ENCODE measurements at places on chromosomes 2 and 18. TPM values are rescaled to one million over a fixed set of nuclear protein-coding genes. Genes with fewer than 3 reads are reported as not detected.
A peak's percentile ranks its signal among the peaks of the same experiment; 100 is the strongest.

DNA sequence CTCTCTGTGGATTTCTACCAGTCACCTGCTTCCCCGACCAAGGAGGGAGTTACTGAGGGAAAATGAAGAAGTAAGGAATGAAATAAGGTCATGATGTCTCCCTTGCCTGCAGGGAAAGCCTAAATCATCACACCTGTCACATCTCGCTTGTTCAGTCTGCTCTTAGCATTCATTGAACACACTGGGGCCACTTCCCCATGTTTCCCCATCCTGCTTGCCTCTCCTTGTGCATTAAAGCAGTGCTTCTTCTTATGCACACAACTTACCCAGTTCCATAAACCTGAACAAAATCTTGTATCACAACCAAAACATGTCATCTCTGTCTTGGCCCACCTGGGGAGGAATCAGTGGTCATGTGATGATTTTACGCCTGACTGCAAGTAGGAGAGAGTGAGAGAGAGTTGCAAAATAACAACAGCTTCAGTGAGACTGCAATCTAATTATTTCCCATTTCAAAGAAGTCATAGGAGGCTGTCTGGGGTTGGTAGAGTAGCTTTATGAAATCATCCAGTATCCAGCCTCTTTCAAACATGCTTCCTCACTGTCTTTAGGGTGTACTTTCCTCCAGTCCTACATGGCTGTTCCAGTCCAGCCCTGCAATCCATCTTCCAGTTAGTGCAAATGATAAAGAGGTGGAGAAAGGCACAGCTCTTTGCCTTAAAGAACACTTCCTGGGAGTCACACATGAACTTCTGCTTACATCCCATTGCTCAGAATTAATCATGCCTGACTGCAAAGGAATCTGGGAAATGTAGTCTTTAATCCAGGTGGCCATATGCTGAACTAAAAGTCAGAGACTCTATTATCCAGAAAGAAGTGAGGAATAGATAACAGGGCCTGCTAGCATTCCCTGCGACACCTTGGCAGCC lies 220.1 kb downstream of the HAUS1 start:
- H3K4me3 ChIP-seq, result no peak overlapping the region
- DNase-seq, result peak; percentile 52
- no peaks in the 10 kb centered on the region for H3K27me3 ChIP-seq

DNA sequence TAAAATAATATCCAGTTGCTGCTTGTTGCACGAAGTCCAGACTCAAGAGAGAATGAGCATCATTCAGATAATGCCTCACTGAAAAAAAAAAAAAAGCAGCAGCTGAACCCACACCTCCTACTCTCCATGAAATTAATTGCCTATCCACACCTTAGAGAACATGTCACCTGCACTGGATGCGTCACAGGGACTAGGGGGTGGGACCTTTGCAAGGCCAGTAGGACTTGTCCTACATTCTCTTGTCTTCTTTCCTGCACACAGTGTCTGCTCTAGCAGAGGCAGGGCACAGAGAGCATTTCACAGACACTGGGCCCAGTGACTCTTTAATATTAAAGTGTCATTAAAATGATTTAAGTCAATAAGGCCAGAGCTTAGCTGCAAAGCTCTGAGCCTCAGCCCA lies at the start of gene ABCA12:
ABCA12 (minus strand) TSS at position 148 of the 400 bp plus-strand sequence. CDS start 418 bp downstream, outside the sequence.
- H3K27me3 ChIP-seq, result no peaks in the 10 kb centered on the region
- peaks cover 10% of the 10 kb centered on the region for H3K4me1 ChIP-seq

- no peak overlapping the region for H3K27ac ChIP-seq
- DNase-seq, result peak; percentile 25
- no peaks in the 10 kb centered on the region for H3K36me3 ChIP-seq
Measured at GRCh38 chr2:232528746-232529460, 2.9 kb downstream of the CHRND start.

DNA sequence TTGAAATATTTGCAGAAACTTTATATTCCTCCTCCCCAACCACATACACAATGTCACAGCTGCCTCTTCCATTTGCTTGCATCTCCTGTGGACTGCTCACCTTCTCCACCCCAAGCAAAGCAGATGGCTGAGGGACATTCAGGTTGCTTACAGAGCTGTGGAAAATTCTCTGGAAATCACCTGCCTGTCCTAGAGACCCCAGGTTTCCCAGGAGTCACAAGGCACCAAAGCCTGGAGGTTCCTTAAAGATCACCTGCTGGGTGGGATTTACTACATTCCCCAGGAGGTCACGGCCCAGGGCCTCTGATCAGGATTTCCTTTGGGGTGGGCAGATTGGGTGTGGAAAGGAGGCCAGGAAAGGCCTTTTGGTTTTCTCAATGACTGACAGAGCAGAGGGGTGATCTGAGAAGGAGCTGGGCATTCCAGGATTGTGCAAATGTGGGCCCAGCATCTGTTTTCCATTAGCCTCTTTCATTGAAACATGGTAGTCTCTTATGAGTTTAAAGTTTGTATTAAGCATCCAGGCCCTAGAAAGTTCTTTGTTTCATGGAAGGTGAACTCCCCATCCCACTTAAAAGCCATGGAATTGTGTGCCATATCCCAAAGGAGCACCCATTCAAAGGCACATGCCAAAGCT lies 410.7 kb upstream of the TNP1 start:
- H3K4me3 ChIP-seq, result no peak overlapping the region
- no peak overlapping the region for H3K27ac ChIP-seq
- H3K4me1 ChIP-seq, result peaks cover 14% of the 10 kb centered on the region
- DNase-seq, result no peak
- no peaks in the 10 kb centered on the region for H3K27me3 ChIP-seq

- H3K4me1 ChIP-seq, result peaks cover 28% of the 10 kb centered on the region
- H3K27me3 ChIP-seq, result no peaks in the 10 kb centered on the region
- peak overlapping the region; percentile 83 for H3K27ac ChIP-seq
- H3K4me3 ChIP-seq, result no peak overlapping the region
- no peaks in the 10 kb centered on the region for H3K36me3 ChIP-seq
Measured at GRCh38 chr2:105796131-105796638, 51.5 kb downstream of the NCK2 start.

The UGT1A5 gene
- polyA plus RNA-seq, result not detected

The CDH19 gene
- not detected for polyA plus RNA-seq

The NETO1 gene
- not detected for polyA plus RNA-seq

The MARCO gene
- polyA plus RNA-seq, result not detected

The TTC31 gene
- 38.0 TPM for polyA plus RNA-seq
